ENCODE measurements at places on chromosomes 5 and 9.

GRCh38 chr5:139016186-139016585 is 141.1 kb upstream of the LRRTM2 start:
- no peak for DNase-seq

- no peak for DNase-seq
Measured at GRCh38 chr5:132947671-132948070, 15.8 kb downstream of the AFF4 start.

GRCh38 chr5:1371218-1371971 is 26.5 kb upstream of the CLPTM1L start:
- no peak for DNase-seq

- no peak for DNase-seq
Measured at GRCh38 chr5:139635606-139636206, 12.4 kb upstream of the CXXC5 start.

- no peak for DNase-seq
Measured at GRCh38 chr5:94855543-94855942, 237.1 kb downstream of the SLF1 start.

GRCh38 chr5:173001229-173001841 is 17.8 kb downstream of the ATP6V0E1 start:
- no peak for DNase-seq

DNA sequence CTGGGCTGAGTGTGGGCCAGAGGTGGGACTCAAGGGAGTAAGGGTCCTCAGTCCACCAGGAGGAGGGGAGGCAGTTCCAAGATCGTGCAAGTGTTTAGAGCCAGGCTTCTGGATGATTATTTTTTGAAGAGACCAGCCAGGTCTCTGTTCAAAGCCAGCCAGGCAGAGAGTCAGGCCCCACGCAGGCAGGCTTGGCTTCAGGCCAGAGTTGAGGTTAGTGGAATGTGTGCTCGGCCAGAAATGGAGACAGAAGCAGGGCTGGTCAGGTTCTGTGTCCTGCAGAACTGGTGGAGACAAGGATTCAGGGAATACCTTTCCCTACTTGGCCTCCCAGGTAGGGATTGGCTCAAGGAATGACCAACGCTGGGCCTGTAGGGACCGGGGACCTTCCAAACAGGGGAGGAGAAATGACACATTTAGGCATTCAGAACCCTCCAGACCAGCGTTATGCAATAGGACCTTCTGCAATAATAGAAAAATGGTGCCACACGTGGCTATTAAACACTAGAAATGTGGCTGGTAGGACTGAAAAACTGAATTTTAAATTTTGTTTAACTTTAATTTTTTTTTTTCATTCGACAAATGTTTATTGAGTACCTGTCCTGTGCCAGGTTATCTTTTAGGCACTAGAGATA is 106.2 kb downstream of the CMYA5 start:
- no peak for DNase-seq

GRCh38 chr9:136090768-136091581 is 4.1 kb downstream of the NACC2 start:
- no peak for DNase-seq

DNA sequence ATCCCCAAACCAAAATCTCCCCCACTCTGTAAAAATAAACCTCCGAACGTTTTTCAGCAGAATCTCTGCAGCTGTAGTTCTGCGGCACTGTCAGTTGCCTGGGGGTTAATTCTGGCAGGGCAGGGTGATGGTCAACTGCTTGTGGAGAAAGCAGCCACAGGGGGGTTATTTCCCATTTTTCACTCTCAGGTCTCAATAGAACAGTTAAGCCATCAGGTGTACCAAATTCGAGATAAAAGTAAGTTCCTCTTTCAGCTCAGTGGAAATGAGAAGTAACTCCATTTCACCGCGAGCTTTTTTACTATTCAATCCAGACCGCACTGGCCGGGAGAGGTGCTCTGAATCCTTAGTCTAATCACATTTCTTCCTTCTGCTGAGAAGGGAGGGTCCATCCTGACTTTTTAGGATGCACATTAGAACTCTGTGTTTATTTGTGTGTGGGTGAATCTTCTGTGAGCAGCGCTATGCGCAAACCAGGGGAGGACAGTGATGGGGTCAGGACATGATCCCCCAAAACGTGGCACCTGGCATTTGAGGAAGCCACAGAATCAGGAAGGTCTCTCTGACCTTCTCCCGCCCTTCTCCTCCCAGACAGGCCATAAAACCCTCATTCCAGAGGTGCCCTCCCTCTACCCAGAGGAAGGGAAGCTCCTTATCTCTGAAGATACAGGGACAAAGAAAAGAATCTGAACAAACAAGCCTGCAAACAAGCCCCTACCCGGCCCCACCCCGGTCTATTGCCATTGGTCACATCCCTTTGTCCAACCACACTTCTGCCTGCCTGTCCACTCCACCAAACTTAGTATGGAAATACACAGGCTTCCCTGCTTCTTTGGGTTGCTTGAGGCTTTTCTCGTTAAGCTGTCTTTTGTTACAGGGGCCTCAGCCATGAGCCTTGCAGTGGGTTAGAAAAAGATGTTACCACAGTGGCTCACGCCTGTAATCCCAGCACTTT is 229.0 kb downstream of the ROR2 start:
- DNase-seq = no peak

DNA sequence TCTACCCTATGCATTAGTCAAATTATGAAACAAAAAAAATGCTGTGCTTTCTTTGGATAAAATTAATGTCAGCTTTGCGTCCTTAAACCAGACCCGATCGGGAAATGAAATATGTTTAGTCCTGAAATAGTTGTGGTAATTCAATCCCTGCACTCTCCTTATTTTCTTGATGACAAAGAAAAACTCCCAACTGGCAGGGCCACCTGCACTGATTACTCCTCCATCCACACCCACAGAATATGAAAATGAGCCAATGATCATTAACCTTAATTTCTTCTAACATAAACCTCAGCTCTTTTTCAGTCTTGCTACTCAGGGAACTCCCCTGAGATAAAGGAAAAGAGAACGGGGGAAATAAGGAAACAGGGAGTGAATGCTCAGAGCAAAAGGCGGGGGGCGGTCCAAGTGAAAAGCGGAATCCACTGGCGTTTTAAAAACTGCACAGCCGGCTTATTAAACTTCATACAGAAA is 245.3 kb downstream of the BNC2 start:
- DNase-seq = no peak

- no peak for DNase-seq
Measured at GRCh38 chr5:152804179-152804578, 399.1 kb upstream of the NMUR2 start.

GRCh38 chr9:105050296-105050695 is 122.3 kb upstream of the ABCA1 start:
- no peak for DNase-seq

GRCh38 chr9:35914301-35914807 is 5.1 kb downstream of the SPAAR start:
- DNase-seq = no peak

- DNase-seq = no peak
Measured at GRCh38 chr5:147306351-147306750, 71.5 kb downstream of the STK32A start.

- DNase-seq = no peak
Measured at GRCh38 chr5:73496984-73497457, 1.2 kb upstream of the BTF3 start.

GRCh38 chr5:39652036-39652435 is 227.3 kb upstream of the DAB2 start:
- no peak for DNase-seq

DNA sequence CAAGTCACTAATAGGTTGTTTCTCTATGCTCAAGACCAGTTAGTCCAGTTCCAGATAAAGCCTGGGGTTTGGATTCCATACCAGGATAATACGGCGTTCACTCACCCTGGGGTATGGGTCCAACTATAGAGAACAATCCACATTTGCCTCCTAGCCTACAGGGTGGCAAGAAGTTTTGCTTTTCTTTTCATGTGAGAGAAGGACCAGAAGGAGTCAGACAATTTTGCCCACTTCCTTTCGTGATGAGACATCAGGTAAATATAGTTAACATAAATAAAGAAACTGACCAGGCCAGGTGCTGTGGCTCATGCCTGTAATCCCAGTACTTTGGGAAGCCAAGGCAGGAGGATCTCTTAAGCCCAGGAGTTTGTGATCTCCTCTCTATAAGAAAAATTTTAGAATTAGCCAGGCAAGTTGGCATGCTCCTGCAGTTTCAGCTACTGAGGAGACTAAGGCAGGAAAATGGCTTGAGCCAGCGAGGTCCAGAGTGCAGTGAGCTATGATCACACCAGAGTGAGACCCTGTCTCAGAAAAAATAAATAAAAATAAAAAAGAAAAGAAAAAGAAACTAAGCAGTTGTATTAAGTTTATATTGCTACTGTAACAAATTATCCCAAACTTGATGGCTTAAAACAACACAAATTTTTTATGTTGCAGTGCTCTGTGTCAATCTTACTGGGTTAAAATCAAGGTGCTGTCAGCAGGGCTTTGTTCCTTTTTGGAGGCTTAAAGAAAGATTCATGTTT is 7.5 kb upstream of the REEP5 start:
- DNase-seq = no peak

- DNase-seq = no peak
Measured at GRCh38 chr9:131738293-131739132, 1.4 kb downstream of the RAPGEF1 start.

DNA sequence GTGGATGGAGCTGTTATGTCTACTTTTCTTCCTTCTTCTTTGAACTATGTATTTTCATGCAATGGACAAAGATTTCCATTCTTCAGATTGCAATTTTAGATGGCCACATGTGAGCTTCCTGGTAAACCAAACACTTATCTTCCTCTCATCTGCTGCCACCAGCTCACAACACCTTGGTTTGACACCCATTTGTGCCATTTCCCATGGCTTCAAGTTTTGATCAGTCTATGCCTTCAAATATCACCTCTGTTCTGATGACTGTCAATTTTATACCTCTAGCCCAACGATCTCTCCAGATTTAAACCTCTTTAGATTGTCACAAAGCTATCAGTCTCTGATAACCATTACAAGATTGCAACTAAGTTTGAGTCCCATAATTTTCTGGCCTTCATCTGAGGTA is 147.2 kb downstream of the TMEM38B start:
- no peak for DNase-seq

GRCh38 chr5:1490376-1490775 is 33.4 kb downstream of the LPCAT1 start:
- DNase-seq = no peak

- no peak for DNase-seq
Measured at GRCh38 chr5:55517804-55518203, 17.0 kb downstream of the PLPP1 start.

DNA sequence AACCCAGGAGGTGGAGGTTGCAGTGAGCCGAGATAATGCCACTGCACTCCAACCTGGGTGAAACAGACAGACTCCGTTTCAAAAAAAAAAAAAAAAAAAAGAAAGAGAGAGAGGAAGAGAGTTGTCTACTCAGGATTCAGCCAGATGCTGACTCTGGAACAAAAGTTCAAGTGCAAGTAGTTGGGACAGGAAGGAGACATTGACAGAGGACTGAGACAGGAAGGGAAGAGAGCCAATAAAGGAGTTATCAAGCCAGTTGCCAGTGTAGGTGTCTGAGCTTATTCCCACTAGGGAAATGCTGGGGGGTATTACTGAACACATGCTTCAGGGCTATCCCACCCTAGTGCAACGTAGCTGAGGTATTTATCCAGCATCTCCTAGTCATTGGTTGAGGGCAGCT is 147.7 kb upstream of the SLC1A3 start:
- DNase-seq = no peak

- DNase-seq = no peak
Measured at GRCh38 chr5:126438868-126439267, 15.7 kb downstream of the GRAMD2B start.

- DNase-seq = no peak
Measured at GRCh38 chr9:98795970-98796363, 388 bp downstream of the ANKS6 start.

DNA sequence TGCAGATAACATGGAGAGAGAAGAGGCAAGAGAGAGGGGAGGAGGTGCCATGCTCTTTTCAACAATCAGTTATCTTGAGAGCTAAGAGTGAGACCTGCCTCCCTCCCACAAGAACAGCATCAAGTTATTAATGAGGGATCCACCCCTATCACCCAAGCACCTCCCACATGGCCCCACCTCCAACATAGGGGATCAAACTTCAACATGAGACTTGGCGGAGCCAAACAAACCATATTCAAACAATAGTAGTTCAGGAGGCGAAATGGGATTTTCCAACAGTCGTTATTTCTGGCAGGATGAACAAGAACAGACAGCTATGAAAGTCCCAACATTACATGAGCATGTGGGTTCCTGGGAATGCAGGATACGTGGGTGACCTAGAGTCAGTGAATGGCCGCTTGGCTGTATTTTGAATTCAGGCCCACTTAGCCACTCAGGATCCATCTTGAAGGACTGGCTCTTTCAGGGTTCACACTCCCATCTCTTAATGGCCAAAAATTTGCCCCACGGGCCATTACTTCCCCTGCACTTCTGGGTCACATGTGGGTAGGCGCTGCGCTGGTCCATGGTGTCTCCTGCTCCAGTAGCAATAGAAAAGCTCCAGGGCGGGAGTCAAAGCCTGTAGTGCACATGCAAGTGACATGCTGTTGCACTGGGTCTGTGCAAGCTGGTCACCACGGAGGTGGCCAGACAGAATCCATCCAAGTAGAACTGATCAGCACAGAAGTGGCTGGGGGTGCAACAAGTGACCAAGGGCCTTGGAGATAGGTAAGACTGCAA is 7.1 kb upstream of the FAF2 start:
- DNase-seq = no peak

GRCh38 chr9:135798263-135798585 is 96.2 kb downstream of the KCNT1 start:
- no peak for DNase-seq

DNA sequence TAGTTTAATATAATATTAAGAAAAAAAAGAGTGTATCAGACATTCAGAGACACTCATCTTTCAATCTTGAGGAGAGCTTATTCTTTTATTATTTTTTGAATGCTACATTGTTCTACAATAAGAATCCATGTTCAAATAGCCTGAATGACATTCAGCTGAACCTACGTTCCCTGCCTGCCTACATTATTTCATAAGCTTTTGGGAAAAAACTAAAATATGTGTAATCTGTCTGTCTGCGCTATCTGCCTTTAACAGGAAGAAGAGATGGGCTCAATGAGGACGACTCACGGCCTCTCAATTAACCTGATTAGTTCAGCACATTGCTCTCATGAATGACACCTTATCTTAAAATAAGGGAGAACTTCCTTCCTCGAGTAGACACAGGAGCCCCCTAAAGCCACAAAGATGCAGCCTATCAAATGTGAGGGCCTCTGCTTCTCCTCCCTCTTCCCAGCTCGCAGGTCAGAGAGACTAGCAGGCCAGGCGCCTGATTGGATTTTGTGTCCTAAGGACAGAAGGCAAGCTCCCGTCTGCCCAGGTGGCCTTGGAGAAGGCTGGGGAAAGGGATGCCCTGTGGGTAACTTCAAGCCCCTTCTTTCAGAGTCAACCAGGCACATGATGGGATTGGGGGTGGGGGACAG is 37.8 kb downstream of the EBF1 start:
- DNase-seq = no peak

DNA sequence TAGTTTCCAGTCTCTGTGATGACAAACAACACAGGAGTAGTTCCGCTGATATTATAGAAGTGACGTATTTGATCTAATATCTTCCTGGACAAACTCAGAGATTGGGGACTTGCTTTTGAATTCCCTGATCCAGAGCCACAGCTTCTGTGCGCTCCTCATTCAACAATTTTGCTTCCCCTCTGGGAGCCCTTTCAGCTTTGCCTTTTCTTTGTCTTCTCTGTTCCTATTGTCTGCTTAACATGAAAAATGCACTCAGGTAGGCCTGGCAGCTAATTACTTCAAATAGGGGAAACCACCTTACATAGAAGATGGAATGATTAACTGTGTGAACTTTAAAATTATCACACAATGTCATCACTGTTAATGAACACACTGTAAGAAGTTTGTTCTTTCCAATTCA is 192.9 kb downstream of the EPB41L4A start:
- DNase-seq = no peak

GRCh38 chr5:68176802-68177479 is 38.6 kb upstream of the PIK3R1 start:
- no peak for DNase-seq

All from stimulated activated CD4-positive, alpha-beta T cell treated with anti-CD3 and anti-CD28 coated beads, Interleukin-4, amount 100 ng/mL, for 4 hours (primary cell).